Activated CD4-positive, alpha-beta T cell treated with anti-CD3 and anti-CD28 coated beads, Interleukin-2, amount 50 U/mL, for 4 hours (primary cell): ENCODE measurements at places on chromosomes 2 and 18.

DNA sequence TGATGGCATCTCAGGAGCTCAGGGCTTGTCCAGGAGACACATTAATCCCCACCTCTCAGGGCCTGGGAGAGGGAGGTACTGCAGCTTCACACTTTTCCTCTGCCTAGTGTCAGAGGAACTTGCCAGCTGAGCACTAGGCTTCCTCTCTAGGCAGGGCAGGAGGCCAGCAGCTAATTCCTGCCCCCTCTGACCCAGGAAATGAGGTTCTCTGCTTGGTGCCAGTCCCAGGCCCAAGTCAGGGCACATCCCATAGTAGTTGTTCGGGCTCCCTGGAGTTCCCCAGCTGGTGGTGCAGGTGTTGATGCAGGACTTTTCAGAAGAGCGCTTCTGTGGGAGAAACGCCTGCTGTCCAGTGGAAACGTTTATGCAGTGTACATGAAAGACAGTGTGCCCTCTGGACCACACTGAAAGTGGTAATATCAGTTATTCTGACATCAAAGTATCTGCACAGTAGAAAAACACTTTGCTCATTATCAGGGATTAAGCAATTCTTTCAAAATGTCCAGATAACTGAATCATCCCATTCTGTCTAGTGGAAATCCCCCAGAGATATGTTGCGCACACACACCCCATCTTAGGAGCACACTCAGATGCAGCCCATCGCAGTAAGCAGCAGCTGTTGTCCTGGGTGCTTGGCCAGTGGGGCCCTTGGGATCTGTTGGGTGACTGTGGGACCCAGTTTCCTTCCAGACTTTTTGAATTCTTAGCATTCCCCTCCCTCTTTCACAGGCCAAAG, 17.8 kb upstream of the SCLY start:
- no peak for DNase-seq

GRCh38 chr2:235445116-235445515, 48.7 kb upstream of the AGAP1 start:
- DNase-seq, result no peak

DNA sequence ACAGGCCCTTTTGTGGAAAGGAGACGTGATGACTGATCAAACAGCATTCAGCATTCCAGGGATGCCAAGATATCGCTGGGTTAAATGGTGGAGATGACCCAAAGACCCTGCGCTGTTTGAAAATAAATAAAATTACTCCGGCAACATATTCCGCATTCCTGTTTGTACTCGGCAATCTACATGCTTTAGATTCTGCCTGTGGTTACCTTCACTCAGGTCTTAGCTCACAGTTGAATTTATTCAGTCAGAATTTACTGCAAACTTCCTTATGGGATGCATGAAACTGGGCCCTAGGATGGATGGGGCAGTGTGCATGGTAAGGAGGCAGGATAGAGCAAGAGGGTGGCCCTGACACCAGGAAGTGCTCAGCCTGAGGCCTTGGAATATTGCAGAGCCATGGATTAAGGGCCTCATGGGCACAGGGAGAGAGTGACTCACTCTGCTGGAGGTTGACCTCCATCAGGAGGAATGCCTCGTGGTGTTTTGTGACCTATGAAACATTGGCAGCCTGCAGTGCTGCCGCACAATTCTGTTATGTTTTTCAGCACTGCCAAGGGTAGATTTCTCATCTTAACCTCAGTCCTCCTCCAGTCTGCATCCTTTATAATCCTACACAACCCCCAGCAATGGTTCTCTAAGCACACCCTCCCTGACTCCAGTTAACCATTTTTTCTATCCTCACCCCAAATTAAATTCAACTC, 321.4 kb downstream of the IRS1 start:
- DNase-seq, result no peak

DNA sequence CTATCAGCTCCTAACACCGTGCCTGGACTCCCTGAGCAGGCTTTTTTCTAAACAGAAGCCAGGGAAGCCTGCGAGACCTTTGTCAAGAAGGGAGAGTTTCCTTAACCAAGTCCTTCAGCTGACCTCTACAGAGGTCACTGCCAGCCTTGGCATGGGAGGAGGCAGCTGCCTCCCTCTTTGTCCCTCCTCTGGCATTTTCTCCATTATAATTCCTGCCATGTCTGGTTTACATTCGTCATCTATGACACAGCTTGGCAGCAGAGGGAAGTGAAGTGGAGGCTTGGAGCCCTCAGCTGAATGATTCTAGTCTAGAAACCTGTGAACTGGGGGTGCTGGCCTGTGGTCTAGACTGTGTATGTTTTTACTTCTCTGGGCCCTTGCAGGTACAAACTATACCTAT, 22.5 kb downstream of the LIPG start:
- no peak for DNase-seq

DNA sequence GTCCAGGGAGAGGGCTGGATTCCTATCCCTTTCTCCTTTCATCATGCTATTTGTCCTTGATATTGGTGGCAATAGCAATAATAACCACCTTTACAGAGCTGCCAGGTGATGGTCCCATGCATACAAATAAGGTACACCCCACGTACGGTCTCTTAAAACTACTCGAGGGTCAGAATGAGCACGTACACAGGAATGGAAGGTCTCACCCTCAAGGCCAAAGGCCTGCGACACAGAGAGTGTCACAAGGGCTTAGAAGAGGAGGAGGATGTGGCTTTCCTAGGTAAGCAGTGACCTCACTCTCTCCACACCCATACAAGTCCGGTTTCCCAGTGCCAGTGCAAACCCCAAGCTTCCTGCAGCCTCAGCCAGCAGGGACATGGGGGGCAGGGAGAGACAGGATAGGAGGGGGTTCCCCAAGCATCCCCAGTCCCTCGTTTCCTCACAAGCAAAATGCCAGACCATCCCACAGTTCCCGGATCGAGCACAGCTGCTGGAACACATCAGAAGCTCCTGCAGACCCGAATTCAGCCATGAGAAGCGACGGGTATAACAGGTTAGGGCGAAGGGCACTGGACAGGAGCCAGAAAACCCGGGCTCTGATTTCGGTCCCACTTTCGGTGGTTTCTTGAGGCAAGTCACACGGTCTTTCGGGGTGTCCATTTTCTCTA, 49.2 kb downstream of the PLB1 start:
- peak; percentile 2 for DNase-seq

DNA sequence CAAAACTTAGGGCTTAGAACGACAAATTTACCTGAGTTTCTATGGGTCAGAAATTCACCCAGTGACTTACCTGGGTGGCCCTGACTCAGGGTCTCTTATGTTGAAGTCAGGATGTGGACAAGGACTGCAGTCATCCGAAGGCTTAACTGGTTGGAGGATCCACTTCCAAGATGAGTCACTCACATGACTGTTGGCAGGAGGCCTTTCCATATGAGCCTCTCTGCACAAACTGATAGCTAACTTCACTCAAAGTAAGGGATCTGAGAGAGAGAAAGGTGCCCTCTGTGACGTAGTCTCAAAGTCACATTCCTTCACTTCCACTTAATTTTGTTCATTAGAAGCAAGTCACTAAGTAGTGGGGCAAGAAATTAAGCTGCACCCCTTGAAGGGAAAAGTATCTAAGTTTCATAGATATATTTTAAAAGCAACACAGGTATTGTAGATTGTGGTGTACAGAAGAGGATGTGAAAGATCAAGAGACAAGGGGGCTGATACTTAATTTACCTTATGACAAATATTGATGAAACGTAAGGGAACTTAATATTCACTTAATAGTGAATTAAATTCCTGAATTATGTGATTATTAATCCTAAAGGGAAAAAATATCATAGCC, 48.4 kb downstream of the TANK start:
- no peak for DNase-seq

DNA sequence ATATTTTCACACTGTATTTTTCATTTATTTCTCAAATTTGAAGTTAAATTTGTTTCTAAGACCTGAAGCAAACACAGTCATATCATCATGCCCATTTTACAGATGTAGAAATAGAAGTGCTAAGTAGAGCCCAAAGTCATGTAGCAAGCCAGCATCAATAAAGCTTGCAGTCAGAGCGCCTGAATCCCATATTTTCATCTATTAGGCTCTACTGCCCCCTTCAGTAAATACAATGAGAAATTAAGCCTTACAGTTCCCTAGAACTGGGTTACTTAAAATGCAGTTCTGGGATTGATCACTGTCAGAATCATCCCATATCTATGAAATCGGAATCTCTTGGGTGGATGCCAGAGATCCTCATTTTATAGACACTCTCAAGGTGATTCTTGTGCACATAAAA, 419.9 kb downstream of the TGIF1 start:
- no peak for DNase-seq

DNA sequence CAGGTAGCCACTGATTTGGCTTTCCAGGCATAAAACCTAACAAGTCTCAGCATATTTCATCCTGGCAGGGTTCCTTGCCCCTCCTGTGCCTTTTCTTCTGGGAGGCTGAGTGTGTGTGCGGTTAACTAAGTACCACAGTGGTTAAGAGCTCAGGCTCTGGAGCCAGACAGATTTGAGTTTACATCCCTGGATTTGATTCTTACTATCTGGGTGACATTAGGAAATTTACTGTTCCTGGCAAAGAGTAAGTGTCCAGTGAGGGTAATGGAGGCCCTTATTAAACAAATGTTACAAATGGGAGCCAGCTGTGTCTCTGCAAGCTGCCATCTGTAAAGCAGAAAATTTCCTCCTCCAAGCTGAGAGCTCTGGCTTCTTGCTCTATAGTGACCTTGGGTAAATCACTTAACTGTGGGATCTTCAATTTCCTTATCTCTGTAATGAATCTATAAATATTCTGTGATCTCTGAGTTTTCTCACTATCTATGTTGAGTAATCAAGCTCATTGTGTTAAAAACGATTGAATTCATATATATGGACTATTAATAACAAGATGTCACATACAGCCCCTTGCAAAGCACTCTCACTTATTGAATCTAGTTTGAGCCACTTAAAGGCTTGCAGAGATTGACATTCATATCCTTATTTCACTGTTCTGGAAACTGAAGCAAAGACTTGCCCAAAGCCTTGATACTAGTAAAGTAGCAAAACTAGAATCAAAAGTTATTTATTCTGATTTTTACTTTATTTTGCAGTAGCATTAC, 6.5 kb upstream of the COBLL1 start:
- no peak for DNase-seq

DNA sequence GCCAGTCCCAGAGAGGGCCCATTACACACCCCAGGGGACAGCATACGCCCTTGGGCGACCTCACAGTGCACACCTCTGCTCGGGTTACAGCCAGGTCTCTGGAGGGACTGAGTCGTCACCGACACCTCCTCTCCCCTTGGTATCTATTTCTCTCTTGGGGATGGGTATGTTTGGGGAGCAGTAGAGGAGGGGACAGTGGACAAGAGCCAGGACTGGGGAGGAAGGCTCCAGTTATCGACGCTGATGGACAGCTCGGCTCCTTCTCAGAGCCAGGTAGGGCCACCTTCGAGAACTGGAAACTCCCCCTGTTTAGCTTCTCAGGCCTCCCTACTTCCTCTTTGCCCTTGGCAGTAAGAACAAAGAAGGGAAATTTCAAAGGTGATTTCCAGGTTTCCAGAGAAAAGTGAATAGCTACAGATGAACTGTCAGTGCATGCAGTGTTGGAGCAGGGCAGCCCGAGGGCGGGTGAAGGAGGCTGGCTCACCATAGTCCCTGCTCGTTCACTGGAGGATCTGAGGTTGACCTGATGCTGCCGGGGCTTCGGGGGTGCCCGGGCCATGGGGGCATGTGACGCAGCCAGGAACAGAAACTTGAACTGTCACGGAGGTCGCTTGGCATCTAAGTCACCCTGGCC, 4.4 kb upstream of the SEMA4C start:
- DNase-seq, result no peak
